ENCODE measurements at places on chromosomes 12 and 14.

DNA sequence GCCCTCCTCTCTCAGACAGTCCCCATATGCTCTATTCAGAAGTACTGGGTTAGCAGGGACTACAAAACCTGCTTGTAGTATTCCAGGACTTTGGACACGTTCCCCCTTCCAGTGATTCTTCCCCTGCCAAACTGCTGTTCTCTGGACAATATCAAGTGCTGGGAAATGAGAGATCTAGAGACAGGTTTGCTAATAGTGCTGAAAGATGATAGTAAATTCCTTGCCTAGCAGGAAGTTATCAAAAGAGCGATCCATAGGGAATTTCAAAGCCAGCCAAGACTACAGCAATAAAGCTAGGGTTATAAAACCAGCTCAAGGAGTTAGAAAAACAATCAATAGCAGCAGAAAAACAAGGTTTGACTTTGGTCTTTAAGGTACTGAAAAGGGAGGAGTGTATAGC, 15.2 kb downstream of the SLC7A8 start:
- no peak for DNase-seq

DNA sequence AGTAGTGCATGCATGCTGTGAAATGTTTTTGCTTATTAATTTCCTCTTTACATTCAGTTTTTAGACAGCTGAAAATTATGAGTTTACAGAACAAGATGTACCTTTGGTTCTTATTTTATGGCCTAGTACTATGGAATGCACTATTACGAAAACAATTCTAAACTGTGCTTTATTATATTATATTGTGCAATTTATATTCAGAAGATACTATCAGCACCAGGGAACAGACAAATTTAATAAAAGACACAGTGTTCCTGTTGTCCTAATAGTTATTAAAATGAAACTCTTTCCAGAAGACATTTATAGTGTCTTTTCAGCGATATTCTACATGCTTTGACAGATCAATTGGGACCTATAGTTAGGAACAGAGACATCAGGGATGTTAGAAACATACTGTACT, 427.3 kb downstream of the BTG1 start:
- no peak for DNase-seq

DNA sequence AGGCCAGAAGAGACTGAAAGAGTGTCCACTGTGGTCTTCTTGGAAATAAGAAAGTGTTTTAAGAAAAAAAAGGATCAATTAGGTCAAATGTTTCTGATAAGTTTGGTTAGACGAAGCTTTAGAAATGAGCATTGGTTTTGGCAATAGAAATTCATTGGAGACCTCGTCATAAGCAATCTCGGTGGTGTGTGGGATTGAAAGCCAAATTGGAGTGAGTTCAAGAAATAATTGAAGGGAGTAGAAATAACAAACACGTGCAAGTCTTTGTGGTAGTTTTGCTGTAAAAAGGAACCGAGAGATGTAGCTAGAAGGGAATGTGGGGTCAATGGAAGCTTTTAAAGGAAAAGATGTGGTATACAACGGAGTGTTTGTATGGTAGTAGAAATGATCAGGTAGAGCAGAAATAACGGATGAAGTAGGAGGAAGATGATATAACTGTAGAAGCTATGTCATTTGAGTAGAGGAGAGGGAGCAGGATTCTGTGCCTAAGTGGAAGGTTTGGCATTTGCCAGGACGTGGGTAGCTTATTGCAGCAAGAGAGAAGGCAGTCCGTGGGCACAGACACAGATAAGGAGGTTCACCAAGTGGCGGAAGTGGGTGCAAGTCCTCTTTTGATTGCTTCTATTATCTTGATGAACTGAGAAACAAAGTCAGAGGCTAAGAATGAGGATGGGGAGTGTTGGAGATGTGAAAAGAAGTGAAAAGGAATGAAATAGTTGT, 146.2 kb downstream of the DACT1 start:
- DNase-seq: no peak

DNA sequence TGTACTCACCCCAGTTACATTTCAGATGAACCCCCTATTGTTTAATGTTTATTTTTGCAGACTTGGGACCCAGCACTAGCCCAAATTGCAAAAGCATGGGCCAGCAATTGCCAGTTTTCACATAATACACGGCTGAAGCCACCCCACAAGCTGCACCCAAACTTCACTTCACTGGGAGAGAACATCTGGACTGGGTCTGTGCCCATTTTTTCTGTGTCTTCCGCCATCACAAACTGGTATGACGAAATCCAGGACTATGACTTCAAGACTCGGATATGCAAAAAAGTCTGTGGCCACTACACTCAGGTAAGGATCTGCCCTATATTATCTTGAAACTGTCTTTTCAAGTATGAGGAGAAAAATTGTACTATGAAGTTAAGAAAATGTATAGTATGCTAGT, 1.2 kb downstream of the GLIPR1 start:
- DNase-seq: no peak

- DNase-seq: no peak
These were observed 15.4 kb upstream of the PLEKHG3 start for GRCh38 chr14:64688811-64689281.

- no peak for DNase-seq
These were observed 36.4 kb downstream of the NFKBIA start for GRCh38 chr14:35368139-35368460.

DNA sequence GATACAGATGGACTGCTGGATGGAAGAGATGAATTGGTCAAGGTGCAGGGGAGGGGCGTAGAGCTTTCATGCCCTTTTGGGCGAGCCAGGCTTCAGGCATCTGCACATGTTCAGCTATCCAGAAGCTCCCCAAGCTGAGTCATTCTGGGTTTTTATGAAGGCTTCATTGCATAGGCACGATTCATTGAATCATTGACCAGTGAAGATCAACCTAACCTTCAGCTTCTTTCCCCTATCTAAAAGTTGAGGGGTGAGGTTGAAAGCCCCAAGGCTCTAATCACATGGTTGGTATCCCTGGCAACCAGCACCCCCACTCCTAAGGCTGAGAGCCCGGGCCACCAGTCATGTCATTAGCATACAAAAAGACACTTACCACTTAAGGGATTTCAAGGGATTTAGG, 36.3 kb downstream of the RPS29 start:
- no peak for DNase-seq

DNA sequence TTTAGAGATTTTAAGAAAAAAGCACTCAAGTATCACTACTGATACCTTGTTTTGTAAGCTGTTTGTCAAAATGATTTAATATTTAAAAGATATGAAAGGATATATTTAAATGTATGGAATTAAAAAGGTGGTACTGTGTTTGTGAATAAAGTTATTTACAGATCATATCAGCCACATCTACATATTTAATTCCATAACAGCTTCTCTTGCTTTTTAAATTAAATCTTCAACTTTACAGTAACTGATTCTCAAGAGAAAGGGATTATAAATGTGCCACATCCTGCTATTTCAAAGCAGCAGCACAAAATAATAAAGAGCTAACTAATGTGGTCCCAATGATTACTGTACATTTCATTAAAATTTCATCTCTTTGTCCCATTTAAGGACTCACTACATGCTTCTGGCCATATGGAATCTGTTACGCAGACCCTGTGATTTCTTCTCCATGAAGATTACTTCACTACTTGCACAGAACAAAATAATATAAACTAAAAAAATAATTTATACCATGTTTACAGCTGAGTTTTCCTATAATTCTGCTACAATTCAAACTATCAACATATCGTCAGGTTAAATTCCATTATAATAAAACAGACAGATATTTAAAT, 117.8 kb downstream of the MED13L start:
- no peak for DNase-seq

DNA sequence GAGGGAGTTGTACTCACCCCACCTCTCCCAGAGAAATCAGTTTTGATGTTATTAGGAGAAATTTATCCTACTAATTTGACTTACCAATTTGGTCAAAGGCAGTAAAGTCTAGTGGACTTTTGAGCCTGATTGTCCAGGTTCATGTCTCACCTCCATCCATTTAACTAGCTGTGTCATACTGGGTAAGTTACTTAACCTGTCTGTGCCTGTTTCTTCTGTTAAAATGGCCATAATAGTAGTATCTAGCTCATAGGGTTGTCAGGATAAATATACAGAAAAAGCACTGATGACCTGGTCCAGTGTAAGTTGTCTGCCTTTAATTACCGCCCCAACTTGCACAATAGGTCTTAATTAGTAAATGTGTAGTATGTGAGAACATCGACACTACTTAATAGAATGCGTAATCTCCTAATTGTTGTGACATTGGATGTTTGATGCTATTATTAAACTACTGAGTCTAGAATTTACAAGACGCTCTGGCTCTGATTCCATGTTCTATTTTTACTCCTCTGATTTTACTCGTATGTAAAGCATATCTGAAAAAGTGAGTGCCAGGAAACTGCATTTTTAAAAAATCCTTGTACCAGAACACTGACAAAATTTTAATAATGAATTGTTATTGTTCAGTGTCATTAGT, 1.5 kb downstream of the RAB21 start:
- DNase-seq: no peak

GRCh38 chr12:113054948-113055486, 1.5 kb upstream of the DTX1 start:
- DNase-seq: no peak

DNA sequence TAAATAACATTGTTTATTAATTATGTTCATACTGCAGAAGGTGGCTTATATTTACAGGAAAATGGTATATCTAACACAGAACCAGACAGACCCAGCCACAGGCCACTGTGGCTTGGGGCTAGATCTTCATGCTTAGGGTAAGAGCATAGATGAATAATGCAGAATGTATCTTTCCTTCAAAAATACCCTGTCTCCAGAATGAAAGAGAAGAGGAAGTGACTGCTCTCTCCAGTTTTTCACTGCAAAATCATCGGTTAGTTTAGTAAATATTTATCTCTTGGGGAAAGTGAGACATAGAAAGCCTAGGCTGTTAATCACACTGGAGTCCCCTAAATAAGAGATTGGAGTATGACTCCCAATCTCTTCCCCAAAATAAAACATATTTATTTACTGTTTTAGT, 453.7 kb downstream of the NAV3 start:
- DNase-seq: no peak

- no peak for DNase-seq
These were observed 117.7 kb downstream of the PRKCH start for GRCh38 chr14:61438860-61439765.

DNA sequence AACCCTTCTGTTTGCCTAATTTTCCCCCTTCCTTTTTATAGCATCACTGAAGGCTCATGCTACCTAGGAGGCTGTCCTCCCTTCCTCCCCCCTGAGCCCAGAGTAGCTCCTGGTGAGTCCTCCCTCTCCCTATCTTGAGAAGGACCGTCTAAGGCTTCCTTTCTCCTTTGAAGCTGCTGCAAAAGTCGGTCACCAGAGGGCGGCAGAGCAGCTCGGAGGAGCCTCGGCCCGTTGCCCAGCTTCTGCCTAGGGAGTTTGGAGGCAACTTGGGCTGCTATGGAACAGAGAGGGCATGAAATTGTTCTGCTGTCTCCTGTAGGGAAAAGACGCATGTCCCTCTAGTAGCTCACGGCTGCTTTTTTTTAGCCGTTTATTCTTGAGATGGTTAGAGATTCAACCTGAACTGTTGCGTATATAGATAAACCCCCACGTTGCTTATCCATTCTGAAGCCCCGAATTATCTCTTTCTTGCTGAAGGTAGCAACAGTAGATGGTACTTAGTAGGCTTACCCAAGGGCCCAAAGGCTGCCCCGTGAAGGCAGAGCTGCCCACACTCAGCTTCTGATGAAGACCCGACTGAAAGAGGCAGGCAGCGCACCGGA, 5.7 kb downstream of the WNT5B start:
- DNase-seq: peak; percentile 82

- DNase-seq: no peak
These were observed 109.5 kb downstream of the FOXG1 start for GRCh38 chr14:28875934-28876571.

GRCh38 chr12:50403001-50403440, 2.3 kb downstream of the LARP4 start:
- DNase-seq: no peak

DNA sequence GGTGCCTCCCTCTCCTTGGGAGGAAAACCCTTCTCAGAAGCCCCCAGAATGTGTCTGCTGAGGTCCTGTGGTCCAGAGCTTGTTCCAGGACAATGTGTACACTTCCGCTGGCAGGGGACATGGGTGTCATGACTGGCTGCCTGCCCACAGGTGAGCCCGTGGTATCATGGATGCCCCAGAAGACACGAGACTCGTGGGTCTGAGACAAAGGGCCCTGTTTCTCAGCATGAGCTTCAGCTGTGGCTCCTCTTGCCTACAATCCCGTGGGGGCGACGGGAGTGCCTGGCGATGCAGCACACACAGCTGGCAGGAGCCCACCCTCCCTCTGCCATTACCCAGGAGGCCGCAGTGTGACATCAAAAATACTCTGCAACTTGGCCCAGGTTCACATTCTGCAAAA, 7.0 kb downstream of the TMEM121 start:
- DNase-seq: no peak

DNA sequence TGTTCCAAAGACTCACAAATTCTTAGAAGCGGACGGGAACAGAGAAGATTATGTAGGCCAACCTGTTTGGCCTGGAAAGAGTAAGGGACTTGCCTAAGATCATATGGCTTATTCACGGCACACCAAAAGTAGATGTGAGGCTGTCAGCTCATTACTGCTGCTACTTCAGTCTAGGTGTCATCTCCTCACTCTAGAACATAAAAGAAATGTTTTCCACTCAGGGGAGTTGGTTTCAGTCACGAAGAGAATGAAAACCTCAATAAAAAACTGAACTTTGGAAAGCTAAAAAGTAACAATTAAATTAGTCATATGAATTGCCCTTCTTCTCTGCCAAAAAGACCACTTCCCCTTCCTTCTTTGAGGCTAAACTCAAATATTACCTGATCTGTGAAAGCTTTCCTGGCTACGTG, 658 bp upstream of the CEP128 start:
- no peak for DNase-seq

DNA sequence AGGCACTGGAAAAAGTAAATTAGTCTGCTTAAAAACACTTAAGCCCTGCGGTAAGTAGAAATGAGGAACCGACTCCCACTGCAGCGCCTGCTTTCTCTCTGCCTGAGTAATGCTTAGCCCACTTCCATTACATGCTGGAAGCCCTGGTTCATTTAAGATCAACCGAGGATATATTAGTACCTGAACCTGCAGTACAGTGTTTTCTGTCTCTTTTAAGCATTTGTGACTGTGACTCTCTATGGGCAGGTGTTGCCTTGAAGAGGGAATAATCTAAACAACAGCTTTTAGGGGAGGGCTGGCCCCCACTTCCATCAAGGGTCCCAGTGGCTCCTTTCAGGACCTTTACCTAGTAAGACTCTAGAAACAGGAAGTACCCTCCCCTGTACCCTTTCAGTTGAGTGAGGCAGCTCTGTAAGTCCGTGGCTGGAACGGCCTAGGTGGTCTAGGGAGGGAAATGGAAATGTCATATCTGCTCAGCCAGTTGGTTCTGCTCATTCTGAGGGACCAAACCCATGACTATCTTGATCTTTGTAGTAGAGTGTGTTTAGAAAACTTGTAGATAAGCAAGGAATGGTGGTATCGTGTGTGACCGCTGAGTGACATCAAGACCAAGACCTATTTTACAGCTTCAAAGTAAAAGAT, 56.2 kb downstream of the FNTB start:
- DNase-seq: no peak

GRCh38 chr12:65821336-65821735, 2.9 kb upstream of the HMGA2 start:
- no peak for DNase-seq
